ENCODE measurements at places on chromosomes 7 and 10.

DNA sequence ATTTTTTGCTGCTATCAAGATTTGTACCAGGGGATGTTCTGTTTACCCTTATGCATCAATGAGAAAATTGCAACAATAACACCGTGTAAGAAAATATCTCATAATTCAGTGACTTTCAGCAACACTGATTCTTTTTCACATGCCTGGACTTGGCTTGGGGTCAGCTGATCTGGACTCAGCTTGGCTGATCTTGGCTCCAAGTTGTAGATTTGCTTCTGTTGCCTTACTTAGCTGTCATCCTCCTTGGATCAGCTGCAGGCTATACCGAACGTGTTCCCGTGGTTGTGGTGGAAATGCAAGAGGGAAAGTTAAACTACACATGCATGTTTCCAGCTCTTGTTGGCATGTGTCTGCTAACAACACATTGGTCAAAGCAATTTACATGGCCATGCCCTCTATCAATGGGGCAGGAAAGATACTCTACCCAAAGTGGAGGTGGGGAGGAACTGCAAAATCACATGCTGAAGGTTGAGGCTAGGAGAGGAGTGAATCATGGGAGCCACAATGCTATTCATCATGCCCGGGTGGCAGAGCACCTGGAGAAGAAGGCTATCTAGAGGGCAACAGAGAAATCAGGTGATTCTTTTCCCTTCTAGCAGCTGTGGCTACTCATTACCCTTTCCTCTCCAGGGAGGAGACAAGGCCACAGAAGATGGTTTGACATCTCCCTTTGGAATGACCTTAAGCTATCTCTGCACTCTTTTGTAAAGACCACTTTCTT lies 1276.3 kb upstream of the AUTS2 start:
- DNase-seq: no peak

DNA sequence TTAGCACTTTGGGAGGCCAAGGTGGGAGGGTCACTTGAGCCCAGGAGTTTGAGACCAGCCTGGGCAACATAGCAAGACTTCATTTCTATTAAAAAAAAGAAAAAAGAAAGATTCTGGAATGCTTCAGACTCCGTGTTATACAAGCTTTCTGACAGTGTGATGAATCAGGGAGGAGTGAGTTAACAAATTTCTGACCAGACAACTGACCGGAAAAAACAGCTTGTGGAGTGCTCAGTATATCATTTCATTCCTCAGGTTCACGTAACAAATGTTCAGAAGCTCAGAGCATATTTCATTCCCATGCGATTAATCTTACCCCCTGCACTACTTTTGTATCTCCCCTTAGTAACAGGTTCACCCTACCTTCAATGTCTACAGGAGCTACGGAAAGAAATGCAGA lies 28.6 kb upstream of the TNPO3 start:
- no peak for DNase-seq

DNA sequence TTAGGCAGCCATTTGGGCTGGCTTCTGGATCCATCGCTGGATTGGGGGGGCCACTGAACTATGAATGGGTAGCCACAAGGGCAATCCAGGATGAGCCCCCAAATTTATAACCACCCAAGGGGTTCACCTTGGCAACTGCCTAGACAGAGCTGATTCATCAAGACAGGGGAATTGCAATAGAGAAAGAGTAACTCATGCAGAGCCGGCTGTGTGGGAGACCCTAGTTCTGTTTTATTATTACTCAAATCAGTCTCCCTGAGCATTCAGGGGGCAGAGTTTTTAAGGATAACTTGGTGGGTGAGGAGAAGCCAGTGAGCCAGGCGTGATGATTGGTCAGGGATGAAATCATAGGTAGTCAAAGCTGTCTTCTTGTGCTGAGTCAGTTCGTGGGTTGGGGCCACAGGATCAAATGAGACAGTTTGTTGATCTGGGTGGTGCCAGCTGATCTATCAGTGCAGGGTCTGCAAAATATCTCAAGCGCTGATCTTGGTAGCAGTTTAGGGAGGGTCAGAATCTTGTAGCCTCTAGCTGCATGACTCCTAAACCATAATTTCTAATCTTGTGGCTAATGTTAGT lies 57.9 kb downstream of the DNAJB9 start:
- no peak for DNase-seq

DNA sequence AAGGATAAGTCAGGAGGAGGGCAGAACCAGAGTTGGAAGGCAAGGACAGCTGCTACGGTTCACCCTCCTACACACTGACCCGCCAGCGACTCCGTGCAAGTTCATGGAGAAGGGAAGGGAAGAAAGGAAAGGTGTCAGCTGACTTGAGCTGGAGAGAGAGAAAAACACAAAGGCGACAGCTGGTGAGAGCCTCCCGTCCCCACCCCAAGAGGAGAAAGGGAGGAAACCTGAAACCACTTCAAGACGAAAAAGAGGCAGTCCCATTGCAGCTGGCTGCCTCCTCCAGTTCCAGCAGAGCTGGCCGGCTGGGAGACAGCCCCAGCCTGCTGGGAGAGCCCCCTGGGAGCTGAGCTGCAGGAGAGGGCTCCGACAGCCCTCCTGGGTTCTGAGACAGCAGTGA lies 75.2 kb downstream of the PARD3 start:
- DNase-seq: peak; percentile 86

DNA sequence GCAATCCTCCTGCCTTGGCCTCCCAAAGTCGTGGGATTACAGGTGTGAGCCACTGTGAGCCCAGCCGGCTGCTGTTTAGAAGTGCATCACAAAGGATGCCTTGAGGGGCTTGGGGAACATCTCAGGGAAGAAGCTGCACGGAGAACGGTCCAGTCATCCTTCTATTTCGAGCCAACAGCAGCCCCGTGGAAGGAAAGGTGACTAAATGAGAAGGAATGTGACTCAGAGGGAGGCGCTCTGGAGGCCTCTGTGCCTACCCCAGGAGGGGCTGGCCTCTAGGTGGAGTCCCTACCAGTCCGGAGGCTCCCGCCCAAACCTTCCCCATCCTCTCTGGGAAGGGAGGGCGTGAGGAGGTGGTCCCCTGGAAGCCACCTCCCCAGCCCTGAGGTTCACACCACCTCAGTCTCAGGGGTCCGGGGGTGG lies 76.2 kb downstream of the CTBP2 start:
- no peak for DNase-seq

- DNase-seq: no peak
These were observed 7.0 kb downstream of the LARP4B start for GRCh38 chr10:924524-924859.

- DNase-seq: no peak
These were observed 68.2 kb upstream of the LRGUK start for GRCh38 chr7:134058980-134059379.

GRCh38 chr7:124813994-124814798 lies 48.6 kb upstream of the GPR37 start:
- no peak for DNase-seq

GRCh38 chr10:59285073-59285472 lies 77.3 kb downstream of the FAM13C start:
- no peak for DNase-seq

GRCh38 chr10:88493691-88494483 lies 89.2 kb downstream of the RNLS start:
- no peak for DNase-seq

DNA sequence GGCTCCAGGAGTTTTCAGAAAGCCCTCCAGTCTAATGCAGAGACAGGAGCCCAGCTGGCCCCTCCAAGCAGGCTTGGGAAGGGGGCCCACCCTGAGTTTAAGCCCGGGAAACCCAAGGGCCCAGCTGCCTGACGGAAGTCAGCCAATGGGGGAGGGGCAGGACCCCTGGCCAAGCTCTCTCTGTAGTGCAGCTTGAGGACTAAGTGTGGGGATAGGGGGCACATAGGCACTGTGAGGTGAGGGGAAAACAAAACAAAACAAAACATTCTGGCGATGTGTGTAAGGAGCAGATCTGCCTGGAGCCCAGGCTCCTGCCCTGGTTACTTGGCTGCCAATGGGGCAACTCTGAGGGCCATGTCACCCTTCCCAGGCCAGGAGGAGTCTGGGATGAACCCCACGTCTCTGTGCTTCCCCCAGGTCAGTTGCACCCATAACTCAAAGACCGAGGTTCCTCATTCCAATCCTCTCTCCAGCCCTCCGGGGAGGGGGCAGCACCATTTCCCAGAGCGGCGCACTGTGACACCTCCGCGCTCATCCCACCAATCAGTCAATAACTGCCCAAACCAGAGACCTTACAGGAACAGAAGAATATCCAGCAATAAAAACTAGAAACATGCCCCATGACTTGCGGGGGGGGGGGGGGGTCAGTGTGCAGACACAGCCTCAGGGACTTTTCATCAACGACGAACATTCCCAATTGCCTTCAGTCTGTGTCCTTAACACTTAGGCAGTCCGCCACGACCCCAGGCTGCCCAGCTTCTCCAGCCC lies 1.7 kb downstream of the CXCL12 start:
- DNase-seq: no peak

DNA sequence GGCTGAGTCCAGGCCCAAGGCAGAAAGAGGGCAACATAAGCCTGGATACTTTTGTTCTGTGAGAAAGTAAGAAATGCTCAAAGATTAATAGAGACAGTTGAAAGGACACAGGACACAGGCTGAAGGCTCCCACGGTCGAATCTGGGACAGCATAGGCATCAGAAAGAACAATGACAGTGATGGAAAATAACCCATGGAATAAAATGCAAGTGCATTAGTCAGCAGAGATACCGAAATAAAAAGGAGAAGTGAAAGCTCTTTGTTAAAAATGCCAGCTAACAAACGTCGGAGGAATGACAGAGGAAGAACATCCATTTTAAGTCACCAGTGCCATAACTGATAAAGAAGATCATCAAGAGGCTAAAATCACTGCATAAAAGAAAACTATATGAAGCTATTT lies 19.6 kb upstream of the AGAP5 start:
- DNase-seq: no peak

DNA sequence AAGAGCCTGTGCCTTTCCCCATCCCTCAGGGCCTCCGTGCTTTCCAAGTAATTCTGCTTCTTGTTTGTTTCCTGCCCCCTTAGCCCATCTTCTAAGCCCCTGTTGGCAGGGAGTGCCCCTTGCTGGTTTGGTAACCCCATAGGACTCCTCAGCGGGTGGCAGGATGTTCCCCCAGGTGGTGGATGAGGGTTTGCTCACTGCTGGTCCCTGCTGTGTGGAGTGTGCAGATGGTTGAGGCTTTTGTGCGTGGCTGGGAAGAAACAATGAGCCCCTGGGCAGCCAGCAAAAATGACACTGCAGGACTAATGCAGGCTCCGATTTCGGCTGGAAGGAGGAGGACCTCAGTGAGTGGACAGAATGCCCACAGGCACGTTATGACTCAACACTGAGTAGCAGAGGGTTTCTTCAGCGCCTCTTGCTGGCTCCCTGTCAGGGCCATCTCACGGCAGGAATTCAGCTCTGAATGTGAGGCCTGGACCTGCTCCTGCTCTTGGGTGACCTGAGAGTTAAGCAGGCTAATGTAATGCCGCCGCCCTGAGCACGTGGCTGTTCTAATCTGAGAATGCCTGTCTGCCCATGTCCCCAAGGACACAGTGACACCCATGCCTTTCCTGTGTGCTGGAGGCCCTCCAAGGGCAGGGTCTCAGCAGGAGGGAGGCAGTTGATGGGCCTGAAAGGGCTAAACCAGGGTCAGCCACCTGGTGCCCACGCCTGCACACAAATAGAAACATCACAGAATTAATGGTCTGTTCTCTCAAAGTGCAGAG lies 16.6 kb downstream of the BAG3 start:
- peak; percentile 49 for DNase-seq

GRCh38 chr7:7944619-7945282 lies 23.8 kb upstream of the GLCCI1 start:
- DNase-seq: no peak

- no peak for DNase-seq
These were observed 15.7 kb upstream of the PRKAR1B start for GRCh38 chr7:742791-743190.

All from NCI-H510A treated with DMSO at 0.1 percent for 48 hours (cell line).